Posterior cingulate gyrus (tissue), 11 donors: ENCODE measurements at places on chromosomes 6 and 20.

- DNase-seq = no peak
Observed at GRCh38 chr20:56391596-56392131, 351 bp downstream of the AURKA start.

DNA sequence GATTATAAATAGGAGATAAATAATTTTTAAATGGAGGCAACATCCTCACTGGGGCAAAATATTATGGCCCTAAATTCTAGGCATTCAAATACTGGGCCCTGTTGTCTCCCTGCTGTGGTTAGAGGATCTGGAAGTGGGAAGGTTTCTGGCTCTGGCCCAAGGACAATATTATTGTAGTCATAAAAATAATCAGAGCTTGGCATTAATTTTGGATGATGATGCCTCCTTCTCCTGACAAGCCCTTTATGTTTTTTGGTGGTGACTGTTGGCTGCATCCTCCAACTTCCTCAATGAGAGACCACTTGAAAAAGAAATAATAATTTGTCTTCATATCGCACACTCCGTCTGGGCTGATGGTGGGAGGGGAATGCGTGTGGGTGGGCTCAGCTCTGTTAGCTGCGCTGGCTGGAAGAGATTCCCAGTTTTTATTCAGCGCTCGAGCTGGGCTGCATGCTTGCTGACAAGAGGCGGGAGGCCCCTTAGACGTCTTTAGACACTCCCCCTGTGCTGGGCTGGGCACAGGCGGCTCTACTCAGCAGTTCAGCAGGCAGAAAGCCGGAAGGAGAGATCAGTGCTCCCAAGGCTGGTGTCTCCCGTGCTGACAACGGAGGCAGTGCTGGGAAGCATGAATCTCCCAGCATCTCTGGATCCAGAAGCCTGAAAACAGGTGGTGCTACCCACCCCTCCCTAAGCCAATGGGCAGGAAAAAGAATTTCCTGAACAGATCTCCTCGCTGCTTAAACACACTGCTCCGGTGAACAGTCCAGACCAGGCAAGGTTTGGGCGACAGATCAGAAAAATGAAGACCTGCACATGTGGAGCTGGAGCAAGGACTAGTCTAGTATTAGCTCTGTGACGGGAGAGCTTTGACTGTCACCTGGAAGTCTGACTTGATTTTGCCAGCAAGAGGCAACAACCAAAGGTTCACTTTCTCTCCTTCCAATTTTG is 97.7 kb downstream of the SYCP2 start:
- DNase-seq = no peak

GRCh38 chr6:107418118-107418517 is 41.2 kb downstream of the PDSS2 start:
- DNase-seq = no peak

- no peak for DNase-seq
Observed at GRCh38 chr6:218153-219018, 73.9 kb upstream of the DUSP22 start.

DNA sequence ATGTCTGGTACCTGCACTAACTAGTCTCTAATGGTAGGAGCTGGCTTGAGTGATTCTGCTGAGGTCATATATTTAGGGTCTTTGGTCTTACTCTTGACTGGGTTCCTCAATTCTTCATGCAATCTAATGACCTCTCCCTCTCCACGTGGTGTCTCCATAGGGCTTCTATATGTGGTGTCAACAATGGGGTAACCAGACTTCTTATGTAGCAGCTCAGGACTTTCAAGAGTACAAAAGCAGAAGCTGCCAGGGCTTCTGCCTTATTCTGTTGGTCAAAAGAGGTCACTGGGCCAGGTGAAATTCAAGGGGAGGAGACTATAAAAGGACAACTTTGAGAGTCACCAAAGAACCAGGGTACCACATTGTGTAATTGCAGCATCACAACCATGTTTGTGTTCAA is 54.3 kb downstream of the NUS1 start:
- no peak for DNase-seq

DNA sequence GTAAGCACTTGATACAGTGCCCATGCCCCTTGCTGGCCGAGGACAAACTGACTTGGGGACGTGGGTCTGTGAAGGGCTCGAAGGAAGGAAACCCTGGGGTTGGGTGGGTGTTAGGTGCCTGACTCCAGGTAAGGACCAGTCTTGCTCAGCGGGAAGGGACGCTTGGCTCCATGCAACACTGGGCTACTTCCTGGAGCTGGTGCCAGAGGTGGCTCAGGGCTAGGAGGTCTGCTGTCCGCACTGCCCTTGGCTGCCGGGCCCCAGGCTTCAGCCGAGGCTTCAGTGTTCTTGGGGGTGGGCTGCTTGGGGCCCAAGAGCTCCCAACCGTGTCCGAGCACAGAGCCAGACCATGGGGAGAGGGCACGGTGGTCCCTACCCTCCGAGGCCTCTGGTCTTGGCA is 5.3 kb downstream of the GATA5 start:
- no peak for DNase-seq

GRCh38 chr20:62969179-62969760 is 16.8 kb downstream of the SLC17A9 start:
- DNase-seq = no peak

- DNase-seq = peak; percentile 59
Observed at GRCh38 chr20:62011403-62011790, 54.3 kb downstream of the TAF4 start.

- no peak for DNase-seq
Observed at GRCh38 chr6:156451726-156452125, 325.5 kb upstream of the ARID1B start.

DNA sequence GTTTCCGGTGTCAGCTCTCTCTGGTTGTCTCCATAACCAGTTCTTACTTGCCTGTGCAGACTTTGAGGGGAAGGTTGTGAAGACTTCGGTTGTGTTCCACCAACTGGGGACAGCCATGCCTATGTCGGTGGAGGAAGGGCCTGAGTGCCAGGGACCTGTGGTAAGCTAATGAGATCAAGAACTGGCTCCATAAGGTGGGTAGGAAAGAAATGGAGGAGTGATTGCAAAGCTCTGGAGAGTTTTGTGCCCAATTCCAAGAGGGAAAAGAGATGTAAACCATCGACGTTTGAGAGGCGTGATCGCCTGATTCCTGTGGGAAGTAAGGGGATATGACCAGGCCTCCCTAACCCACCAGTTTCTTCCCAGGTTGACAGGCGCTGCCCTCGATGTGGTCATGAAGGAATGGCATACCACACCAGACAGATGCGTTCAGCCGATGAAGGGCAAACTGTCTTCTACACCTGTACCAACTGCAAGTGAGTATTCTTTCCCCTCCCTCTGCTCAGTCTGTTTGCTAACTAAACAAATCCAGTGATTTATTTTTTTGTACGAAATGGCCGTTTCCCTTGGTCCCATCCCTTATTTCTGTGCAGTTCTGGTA is 893 bp downstream of the POLR1H start:
- DNase-seq = no peak

GRCh38 chr6:40378725-40379074 is 208.5 kb downstream of the LRFN2 start:
- no peak for DNase-seq

DNA sequence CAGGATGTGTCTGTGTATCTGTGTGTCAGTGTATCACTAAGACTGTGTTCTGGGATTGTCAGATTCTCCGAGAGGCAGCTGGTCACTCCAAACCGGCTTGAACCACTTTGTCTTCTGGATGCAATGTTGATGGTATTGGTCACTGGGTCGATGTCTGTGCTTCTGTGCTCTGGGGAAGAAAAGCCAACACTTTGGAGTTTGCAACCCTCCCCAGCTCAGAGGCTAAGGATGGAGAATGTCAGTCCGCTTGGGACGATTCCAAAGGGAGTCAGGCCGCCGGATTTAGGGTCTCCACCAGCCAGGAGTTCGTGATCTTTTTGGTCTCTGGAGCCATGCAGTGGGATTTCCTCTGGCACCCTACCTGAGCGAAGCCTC is 5.2 kb downstream of the MAFB start:
- no peak for DNase-seq

DNA sequence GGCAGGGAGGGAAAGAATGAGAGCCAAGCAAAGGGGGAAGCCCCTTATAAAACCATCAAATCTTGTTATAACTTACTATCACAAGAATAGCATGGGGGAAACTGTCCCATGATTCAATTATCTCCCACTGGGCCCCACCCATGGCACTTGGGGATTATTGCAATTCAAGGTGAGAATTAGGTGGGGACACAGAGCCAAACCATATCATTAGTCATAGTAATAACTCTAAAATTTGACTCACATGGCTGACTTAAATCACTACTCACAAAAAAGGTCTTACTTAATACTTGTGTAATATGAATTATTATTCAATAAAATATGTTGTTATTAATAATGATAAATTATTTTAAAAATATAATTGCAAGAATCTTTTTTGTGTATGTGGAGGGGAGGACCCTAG is 178.1 kb upstream of the TCF21 start:
- no peak for DNase-seq

- DNase-seq = no peak
Observed at GRCh38 chr20:59006167-59006863, 739 bp downstream of the CTSZ start.

GRCh38 chr6:147892476-147892875 is 384.0 kb downstream of the SAMD5 start:
- no peak for DNase-seq

GRCh38 chr6:42911171-42912021 is 4.5 kb upstream of the PTCRA start:
- no peak for DNase-seq
